ENCODE measurements at places on chromosomes 6 and 20.

- DNase-seq, result no peak
Measured at GRCh38 chr20:49642816-49643215, 70.9 kb downstream of the B4GALT5 start.

GRCh38 chr20:2751878-2752566, 48.4 kb downstream of the CPXM1 start:
- no peak for DNase-seq

DNA sequence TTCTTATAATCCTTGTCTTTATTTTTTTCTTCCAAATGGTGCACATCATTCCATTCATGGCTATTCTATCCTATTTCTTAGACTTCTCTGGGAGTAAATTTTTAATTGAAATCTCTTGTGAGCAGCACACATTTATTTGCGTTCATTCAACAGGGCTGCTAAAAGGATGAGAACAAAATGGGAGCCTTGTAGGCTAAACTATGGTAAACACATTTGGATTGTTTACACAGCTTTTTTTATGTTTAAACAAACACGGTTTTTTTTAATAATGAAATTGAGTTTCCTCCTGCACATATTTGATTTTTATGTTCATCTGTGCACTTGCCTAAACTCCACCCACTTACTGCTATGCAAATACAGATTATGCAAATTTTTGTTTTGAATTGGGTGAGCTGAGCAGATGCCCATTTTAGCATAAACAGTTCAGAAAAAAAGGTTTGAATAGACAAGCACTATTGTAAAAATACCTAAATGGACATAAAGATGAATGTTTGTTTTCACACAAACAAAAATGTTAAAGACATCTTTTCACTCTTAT, 92.0 kb downstream of the OLIG3 start:
- no peak for DNase-seq

- peak; percentile 20 for DNase-seq
Measured at GRCh38 chr6:113649276-113649675, 207.9 kb upstream of the MARCKS start.

DNA sequence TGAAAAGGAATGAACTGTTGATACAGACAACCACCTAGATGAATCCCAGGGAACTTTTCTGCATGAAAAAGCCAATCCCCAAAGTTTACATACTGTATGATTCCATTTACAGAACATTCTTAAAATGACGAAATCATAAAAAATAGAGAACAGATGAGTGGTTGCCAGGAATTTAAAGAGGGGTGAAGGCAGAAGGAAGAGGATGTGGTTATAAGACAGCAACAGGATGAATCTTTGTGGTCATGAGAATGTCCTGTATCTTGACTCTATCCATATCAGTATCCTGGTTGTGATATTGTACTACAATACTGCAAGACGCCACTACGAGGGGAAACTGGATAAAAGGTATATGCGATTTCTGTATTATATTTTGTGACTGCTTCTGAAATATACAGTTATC, 70.1 kb upstream of the EMILIN3 start:
- no peak for DNase-seq

Measured in SK-N-MC (cell line).